ENCODE measurements at places on chromosomes 6 and 20.

GRCh38 chr6:154886471-154886870 is 108.6 kb upstream of the TIAM2 start:
- no peak for DNase-seq

DNA sequence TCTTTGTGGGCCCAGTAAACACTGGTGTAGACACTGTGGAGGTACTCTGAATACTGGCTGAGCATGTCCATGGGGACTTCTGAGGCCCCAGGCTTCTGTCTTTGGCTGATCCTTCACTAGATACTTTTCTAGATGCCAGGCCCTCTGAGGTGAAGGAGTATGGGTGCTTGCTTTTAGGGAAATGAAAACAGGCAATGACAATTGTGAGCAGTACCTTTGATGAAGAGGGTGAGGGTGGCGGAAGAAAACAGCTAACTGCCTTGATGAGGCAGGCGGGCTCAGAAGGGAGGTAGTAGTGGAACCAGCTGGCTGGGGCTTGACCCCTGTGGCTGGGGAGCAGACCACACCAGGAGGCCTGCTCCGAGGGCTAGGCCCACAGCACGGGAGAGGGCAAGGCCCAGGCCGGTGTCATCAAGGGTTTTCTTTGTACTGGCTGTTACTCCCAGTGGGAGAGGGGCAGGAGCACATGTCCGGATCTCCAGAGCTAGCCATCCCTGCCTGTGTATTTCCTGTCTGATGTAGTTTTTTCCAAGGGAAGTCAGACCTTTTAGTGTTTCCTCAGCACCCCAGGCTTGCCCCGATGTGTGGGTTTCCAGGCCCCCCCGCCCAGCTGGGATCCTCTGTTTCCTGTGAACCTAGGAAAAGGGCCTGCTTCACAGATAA is 3.9 kb downstream of the PLCG1 start:
- DNase-seq, result no peak

DNA sequence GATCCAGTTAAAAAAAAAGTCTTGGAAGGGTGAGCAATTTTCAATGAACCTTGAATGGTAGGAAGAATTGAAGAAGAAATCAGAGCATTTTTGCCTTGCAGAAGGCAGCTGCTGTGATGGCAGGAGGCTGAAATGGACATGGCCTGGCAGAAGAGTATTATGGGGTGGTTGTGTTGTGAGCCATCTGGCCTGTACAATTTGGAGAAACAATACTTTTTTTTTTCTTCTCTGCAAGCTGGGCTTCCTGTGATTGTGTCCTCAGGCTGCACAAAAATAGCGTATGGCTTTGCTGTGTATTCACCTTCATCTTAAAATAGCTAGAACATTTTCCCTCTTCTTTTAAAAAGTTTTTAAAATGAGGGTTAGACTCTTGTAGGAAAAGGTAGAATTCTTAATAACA is 21.4 kb downstream of the SYCP2L start:
- DNase-seq, result no peak

DNA sequence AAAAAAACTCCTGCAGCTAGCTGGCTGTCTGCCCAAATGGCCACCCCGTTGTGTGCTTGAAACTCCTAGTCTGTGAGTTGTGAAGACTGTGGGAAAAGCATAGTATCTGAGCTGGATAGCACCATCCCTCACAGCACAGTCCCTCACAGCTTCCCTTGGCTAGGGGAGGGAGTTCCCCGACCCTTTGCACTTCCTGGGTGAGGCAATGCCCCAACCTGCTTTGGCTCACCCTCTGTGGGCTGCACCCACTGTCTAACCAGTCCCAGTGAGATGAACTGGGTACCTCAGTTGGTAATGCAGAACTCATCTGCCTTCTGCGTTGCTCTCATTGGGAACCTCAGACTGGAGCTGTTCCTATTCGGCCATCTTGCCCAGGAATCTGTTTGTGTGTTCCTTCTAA is 260.6 kb upstream of the STXBP5 start:
- DNase-seq, result peak; percentile 51

All from suppressor macrophage treated with lipopolysaccharide for 1 hour (primary cell).